ENCODE measurements at places on chromosomes 12 and 14.
A peak's percentile ranks its signal among the peaks of the same experiment; 100 is the strongest.

GRCh38 chr12:103580026-103580425, 7.0 kb upstream of the STAB2 start:
- DNase-seq: no peak

DNA sequence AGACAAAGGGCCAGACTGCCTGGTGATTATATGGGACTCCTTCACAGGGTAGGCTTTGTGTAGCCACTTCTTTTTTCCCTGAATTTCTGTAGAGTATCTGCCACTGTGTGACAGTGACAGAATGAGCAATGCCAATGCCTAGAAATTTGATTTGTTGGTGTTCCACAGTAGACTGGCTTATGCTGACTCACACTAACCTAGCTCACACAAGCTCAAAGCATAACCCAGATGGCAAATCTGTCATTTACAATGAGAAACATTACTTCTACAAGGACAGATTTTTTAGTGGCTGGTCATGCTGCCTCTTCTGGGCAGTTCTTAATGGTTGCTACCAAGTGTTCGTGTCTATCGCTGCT, 15.9 kb downstream of the CFAP251 start:
- no peak for DNase-seq

DNA sequence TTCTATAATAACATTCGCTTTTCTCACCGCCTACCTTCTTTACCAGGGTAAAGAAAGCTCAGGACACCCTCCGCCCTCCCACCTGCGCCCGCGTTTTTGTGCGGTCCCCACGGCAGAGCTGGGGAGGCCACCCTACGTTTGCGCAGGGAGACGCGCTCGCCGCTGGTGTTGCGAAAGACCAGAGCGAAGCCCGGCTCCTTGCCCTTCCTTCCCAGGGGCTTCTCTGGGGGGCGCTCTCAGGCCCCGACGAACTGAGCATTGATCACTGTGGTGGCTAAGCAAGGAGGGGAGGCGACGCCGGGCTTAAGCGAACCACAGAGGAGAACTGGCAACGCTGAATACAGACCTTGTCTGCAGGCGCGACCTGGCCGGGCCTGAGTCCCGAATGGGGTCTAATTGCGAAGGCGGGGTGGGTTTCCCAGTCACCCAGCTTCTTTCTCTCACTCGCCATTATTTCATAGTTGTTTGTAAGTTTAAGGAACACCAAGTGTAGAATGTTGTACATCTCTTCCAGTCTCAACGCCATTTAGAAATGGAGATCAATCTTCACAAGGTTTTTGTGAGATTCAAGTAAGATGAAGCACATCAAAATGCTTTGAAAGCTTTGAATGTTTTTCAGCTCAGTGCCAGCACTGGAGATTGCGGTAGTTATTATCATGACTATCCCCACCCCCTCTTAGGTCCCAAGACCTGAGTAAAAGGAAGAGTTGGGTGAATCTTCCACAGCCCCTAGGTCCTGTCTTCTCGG, 1.7 kb upstream of the NKX2-1 start:
- DNase-seq: no peak

GRCh38 chr12:28486521-28486920, 296.3 kb downstream of the CCDC91 start:
- DNase-seq: no peak

DNA sequence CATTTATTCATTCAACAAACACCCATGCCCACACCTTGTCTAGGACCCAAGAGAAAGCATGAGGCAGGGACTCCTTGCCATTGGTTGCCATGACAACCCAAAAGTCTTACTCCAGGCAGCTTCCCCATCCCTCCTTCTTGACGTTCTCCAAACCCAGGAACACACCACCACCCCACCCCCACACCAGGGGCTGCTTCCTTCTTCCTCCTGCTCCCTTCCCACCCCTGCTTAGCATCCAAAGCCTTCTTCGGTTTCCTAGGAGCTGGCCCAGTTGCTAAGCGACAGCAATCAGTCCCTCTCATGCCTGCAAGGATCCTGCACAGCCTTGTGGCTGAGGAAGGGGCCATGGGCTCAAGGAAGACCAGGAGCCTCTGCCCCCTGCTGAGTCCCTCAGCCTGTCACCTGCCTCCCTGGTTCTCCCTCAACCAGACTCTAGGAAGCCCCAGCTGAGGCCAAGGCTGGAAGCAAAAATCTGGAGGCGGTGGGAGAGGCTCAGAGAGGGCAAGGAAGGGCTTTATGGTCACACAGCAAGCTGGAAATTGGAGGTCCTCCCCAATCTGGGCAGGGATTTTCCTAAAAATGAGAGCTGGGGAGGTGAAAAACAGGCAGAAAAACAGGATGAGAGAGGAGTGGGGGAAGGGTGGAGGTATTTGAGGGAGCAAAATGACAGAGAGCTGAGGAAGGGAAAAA, 15.4 kb downstream of the RASAL1 start:
- no peak for DNase-seq

DNA sequence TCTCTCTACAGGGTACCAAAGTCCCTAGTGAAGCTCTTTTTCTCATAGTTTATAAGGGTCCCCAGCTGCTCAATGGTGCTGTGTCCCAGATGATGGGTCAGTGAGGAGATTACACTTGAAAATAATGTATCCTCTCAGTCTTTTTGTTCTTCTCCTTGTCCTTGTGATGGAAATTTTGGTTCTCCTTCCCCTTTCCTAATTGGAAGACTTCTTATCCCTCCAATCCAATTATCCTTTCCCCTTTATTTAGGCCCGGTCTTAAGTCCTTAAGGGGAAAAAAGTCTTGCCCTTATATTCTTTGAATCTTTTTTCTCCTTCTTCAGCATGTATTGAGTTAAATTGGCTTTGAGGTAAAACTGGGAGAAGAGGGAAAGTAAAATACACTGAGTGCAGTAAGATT, 126.1 kb upstream of the PTPRQ start:
- DNase-seq: no peak

- peak; percentile 86 for DNase-seq
Measured at GRCh38 chr12:59595883-59596540, at the start of gene SLC16A7. Gene SLC16A7, plus strand, starts transcription at chr12:59596029. Its CDS starts 108,773 bp downstream, at chr12:59704802.

DNA sequence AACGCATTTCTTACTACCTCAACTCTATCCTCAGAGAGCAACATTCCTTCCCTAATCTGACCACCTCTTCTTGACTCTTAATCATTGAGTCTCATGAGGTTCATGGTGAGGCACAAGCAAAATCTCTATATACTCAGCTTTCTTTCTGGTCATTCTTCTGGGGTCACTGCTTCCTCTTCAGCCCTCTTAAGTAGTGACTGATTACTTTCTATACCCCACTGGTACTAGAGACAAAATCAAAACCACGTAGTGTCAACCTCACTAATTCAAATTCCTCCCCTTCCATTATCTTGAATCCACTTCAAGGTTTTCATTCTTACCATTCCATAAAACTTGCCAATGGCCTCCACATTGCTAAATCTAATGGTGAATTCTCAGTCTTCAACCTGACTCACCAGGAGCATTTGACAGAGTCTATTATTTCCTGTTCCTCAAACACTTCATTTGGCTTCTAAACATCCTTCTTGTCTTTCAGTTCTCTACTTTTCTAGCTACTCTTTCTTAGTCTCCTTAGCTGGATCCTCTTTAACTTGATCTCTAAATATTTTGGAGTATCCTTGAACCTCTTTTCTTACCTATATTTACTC, 6.8 kb downstream of the WDHD1 start:
- no peak for DNase-seq

DNA sequence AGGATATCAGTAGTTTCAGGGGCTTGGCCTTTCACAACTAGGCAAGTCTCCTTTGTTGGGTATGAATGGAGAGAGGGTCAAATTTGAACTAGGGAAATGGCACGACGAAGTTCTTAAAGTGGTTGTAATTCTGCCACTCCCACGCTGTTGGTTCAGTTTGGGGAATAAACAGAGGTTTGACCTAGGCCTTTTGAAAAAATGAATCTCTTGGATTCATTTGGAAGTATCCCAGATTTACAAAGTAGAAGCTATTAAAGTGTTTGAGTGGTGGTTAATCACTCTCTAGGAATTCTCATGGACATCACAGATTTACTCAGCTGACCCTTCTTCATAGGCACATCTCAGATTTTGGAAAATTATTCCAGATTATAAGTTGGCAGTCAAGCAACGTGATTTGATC, 14.8 kb downstream of the BATF start:
- DNase-seq: no peak

GRCh38 chr14:90721619-90722305, 94.5 kb downstream of the TTC7B start:
- DNase-seq: no peak

GRCh38 chr12:30191696-30192455, 408.1 kb upstream of the TMTC1 start:
- no peak for DNase-seq

DNA sequence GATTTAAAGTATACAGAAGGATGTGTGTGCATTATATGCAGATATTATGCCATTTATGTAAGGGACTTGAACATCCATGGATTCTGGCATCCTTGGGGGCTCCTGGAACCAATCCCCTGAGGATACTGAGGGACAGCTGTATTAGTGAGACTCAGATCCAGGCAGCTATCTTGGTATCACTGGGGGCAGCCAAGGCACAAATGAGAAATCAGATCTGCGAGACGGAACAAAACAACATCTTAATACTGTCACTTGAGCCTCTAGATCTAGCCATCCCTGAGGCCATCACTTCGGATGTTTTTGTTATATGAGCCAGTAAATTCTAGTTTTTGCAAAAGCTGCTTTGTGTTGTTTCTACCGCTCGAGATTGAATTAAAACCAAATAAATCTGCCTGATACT, 175.1 kb upstream of the SFSWAP start:
- no peak for DNase-seq
